ENCODE measurements at places on chromosomes 5 and 9.

- DNase-seq = no peak
Observed at GRCh38 chr5:176906126-176906525, 7.0 kb upstream of the HK3 start.

- no peak for DNase-seq
Observed at GRCh38 chr5:142152384-142152732, 43.8 kb downstream of the NDFIP1 start.

GRCh38 chr9:70262948-70263347, 4.2 kb downstream of the SMC5 start:
- no peak for DNase-seq

- DNase-seq = no peak
Observed at GRCh38 chr9:137390553-137391410, 32.2 kb downstream of the EXD3 start.

GRCh38 chr5:121199216-121199999, 652.3 kb upstream of the FTMT start:
- DNase-seq = no peak

- no peak for DNase-seq
Observed at GRCh38 chr5:52837591-52838001, 49.9 kb downstream of the ITGA1 start.
